AG10803 (cell line): ENCODE measurements at places on chromosomes 4 and X.

DNA sequence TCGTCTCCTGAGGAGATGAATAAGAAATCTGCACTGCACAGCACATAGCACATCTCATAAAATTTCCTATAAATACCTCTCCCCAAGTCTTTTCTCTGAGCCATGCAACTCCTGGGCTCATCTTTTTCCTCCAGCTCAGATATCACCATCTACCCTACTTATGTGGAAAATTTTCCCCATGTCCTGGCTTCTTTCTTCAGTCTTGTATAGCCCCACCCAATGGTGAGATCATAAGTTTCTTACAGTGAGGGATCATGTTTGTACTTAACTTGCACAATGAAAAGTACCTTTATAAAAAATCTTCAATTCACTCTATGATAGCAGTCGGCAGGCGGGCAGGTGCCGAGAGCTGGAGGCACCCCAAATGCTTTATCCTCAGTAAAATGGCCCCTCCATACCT lies 198.6 kb upstream of the S100G start:
- DNase-seq, result no peak

DNA sequence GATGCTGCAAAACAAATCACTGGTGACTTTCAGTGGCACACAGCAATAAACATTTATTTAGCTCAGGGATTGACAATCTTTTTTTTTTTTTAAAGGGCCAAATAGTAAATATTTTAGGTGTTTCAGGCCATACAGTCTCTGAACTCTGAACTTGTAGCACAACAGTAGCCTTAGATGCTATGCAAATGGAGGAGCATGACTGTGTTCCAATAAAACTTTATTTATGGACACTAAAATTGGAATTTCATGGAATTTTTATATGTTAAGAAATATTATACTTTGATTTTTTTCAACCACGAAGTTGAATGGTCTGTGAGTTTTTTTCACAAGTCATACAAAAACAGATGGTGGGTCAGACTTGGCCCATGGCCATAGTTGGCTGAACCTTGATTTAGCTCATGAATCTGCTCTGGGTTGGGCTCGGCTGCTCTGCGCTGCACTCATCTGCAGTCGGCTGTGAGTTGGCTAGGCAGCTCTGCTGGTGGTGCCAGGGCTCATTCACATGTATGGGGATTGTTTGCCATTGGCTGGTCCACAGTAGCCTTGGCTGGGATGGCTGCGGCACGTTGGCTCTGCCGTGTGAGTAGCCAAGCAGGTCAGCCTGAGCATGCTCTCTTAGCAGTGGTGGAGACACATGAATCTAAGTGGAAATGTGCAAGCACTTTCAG lies 231.7 kb upstream of the PGRMC2 start:
- peak; percentile 67 for DNase-seq

GRCh38 chr4:78545275-78546246 lies 6.0 kb upstream of the ANXA3 start:
- DNase-seq, result peak; percentile 18

GRCh38 chrX:104684077-104684476 lies 118.1 kb downstream of the IL1RAPL2 start:
- DNase-seq, result no peak

GRCh38 chr4:8494983-8495548 lies 54.5 kb downstream of the TRMT44 start:
- no peak for DNase-seq

- DNase-seq, result no peak
Observed at GRCh38 chr4:41734371-41734770, 14.2 kb downstream of the PHOX2B start.

DNA sequence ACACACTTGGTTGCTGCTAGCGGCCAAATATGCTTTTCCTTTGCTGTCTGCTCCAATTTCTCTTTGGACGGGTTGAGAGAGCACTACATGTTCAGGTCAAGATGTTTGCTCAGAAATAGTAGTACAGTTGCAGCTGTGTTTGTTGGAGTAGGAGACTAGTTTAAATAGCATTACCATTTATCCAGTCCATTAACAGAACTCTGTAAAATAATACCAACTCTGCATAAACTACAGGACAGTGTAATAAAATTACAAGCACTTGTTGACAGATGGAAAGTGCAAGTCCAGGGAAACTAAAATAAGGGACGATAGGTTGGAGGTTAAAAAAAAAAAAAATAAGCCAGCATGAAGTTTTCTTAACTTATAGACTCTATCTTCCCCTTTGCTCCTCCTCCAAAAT lies 20.2 kb downstream of the SLIT2 start:
- no peak for DNase-seq

- DNase-seq, result no peak
Observed at GRCh38 chr4:123624959-123625358, 228.4 kb downstream of the SPRY1 start.

GRCh38 chr4:3271131-3271530 lies 21.7 kb upstream of the RGS12 start:
- DNase-seq, result no peak

DNA sequence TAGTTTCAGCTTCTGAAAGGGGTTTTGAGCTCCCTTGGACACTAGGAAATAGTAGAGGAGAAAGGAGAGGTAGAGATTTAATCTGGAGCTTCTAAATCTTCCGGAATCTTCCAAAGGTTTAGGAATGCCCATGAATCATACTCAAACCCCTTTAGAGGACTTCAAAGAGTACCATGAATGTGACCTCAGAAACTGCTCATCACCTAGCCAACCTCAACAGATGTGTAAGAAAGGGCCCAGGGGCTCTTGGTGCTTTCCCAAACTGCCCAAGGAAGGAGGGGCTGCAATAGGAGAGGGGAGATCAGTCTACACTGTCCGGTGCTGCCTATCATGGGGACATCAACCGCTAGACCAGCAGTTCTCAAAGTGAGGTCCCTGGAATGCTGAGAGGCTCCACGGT lies 109.1 kb downstream of the RBM47 start:
- DNase-seq, result no peak

DNA sequence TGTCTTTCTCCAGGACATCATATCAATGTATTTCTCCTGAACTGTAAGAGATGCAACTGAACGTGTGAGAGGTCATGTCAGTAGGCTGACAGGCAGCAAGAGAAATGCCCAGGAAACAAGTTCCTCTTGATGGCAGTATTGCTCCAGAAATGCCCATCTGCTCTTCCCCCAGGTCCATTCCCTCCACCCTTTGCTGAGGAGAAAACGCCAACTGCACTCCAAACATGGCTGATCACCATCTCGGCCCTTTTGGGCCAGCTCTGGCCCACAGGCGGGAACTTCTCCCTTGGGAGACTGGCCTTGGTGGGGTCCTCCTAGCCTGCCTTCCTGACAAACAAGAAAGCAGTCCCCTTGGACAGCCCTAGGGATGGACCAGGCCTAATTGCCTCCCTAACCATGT lies 276.5 kb upstream of the AGTR2 start:
- DNase-seq, result no peak

- DNase-seq, result no peak
Observed at GRCh38 chr4:189367832-189368231, 572.8 kb upstream of the FRG1 start.

DNA sequence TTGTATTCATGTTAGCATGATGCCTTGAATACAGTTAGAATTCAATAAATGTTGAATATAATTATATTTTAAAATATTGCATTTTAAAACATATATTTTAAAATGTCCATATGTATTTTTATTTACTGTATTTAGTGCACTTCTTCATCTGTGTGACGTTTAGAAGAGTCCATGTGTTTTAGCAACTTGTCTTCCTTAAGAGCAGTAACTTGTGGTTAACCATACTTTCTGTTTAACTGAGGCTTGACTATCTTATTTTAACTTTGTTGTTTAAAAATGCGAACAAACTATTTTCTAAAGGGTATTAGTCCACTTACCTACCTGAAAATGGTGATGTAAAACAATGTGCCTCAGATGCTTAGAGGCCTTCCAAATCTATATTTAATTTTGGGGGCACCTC lies 858 bp downstream of the DMP1 start:
- DNase-seq, result no peak

DNA sequence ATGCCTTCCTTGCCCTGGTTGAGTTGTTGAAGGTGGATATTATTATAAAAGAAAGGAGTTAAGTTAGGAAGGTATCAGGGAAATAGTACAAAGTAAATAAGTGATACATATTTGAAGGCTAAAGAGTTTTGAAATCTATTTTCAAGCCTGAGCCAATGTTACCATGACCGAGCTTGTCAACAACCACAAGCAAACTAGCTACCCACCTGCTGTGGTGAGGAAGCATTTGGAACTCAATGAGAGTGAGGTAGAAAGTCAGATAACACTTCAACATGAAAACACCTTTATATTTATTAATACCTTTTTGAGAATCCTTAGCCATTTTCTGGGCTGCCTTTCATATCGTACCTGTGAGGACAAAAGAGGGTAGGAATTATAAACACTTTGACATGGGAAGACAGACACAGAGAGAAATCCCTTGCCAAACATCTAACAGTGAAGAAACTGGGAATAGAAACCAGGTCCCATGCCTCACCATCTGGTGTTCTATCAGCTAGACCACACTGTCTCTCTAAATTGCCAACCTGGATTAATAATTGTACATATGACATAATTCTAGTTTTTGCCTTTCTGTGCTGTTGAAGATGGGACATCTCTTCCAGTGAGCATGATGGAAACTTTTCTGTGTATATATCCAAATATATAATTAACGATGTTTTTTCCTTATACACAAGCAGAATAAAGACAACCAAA lies 606.4 kb upstream of the NR3C2 start:
- no peak for DNase-seq

- no peak for DNase-seq
Observed at GRCh38 chr4:10704430-10704810, 19.9 kb upstream of the CLNK start.
